Cardiac fibroblast (primary cell): ENCODE measurements at places on chromosomes 13 and 19.

DNA sequence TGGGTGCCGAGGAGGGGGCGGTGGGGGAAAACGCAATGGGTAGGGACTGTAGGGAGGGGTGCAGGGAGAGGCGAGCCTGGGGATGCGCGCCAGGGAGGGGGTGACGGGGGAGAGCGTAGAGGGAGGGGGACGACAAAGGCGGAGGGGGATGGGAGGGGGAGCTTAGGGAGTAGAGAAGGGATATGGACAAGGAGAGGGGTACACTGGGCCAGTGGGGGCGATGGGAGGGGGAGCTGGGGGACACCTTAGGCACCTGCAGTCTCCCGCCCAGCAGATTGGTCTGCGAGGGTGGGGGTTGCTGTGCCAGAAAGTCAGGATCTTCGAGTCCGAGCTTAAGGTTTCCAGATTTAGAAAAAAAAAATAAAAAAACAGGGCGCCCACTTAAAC lies 15.7 kb downstream of the CCDC124 start:
- no peak for DNase-seq

- DNase-seq = no peak
These were observed 608.3 kb downstream of the PCDH17 start for GRCh38 chr13:58239774-58240268.

DNA sequence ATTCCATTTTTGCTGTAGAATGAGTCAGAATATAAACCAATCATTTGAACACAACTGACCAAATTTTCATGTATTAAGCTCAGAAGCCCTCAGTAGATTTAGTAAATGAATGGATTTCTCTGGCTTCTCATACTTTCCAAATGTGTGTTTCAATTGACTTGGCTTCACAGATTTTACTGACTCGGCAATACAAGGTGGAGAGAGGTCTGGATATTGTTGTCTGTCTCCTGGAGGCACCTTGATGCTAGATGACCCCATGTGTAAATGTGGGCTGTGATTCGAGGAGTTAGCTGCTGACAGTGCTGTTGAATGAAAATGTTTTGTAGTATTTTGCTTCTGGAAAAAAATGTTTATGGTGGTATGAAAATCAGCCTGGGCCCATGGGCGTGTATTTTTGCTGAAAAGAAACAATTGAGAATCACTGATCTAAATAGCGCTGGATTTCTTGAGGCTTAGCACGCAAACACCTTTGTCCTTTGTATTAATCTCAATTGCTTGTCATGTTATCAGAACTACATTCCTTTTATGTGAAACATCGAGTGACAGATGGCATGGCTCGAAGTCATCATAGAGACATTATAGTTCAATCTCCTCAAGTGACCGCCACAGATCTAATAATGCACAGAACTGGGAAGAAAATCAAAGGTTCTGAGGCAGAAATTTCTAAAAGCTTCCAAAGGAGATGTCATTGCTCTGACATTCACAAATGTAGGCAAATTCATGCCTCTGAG lies 41.2 kb upstream of the UBAC2 start:
- no peak for DNase-seq

- DNase-seq = no peak
These were observed 16.6 kb downstream of the ADGRL1 start for GRCh38 chr19:14189415-14189814.

DNA sequence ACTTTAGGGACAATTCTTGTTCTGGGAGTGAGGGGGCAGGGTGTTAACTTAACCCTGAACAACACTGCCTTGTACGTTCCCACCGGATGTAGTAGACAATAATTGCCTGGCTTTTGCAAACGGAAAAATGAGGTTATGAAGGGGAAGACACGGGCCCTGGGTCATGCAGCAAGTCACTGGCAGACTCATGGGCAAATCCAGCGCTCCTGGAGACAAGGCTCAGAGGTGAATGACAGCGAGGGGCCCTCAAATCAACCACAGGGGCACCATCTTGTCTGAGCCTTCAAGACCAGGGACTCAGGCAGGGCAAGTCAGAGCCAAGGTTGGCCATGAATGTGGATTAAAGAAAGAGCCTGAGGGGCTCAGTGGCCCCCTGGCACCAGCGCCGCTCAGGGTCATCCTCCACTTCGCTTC lies 2.8 kb downstream of the RASA3 start:
- no peak for DNase-seq
